Stomach (tissue), 19 donors: ENCODE measurements at places on chromosomes 7 and 10. TPM values are rescaled to one million over a fixed set of nuclear protein-coding genes. Genes with fewer than 3 reads are reported as not detected.

Gene PNLIP
- 6.7 TPM for polyA plus RNA-seq

Gene GCK
- 1.4 TPM for polyA plus RNA-seq

Gene HOXA2
- 3.7 TPM for polyA plus RNA-seq

Gene BTBD16
- not detected for polyA plus RNA-seq

Gene HGF
- 0.60 TPM for polyA plus RNA-seq

Gene CYP2C19
- polyA plus RNA-seq: 0.31 TPM

Gene ZNF398
- 2.5 TPM for polyA plus RNA-seq

Gene ADAM22
- 0.06 TPM for polyA plus RNA-seq

Gene SORBS1
- 42.0 TPM for polyA plus RNA-seq

Gene MMRN2
- 3.1 TPM for polyA plus RNA-seq

Gene PAPOLB
- polyA plus RNA-seq: not detected

Gene CCL24
- 4.6 TPM for polyA plus RNA-seq

Gene NXPH1
- not detected for polyA plus RNA-seq

Gene IFIT1
- 3.5 TPM for polyA plus RNA-seq

Gene MYL7
- 2.2 TPM for polyA plus RNA-seq

Gene TMEM236
- 0.08 TPM for polyA plus RNA-seq

Gene ASZ1
- polyA plus RNA-seq: not detected

Gene ENKUR
- 1.7 TPM for polyA plus RNA-seq

Gene FBXO24
- 0.44 TPM for polyA plus RNA-seq

Gene PILRA
- polyA plus RNA-seq: 1.9 TPM
